Type B pancreatic cell (in vitro differentiated cells): ENCODE measurements at places on chromosomes 1 and 21. TPM values are rescaled to one million over a fixed set of nuclear protein-coding genes. Genes with fewer than 3 reads are reported as not detected.

GRCh38 chr1:246703581-246703980 is 20.6 kb upstream of the SCCPDH start:
- peak; percentile 32 for DNase-seq

SERPINC1 gene
- total RNA-seq, result 0.50 TPM in 1 of 2 replicates, not detected in the other

DNA sequence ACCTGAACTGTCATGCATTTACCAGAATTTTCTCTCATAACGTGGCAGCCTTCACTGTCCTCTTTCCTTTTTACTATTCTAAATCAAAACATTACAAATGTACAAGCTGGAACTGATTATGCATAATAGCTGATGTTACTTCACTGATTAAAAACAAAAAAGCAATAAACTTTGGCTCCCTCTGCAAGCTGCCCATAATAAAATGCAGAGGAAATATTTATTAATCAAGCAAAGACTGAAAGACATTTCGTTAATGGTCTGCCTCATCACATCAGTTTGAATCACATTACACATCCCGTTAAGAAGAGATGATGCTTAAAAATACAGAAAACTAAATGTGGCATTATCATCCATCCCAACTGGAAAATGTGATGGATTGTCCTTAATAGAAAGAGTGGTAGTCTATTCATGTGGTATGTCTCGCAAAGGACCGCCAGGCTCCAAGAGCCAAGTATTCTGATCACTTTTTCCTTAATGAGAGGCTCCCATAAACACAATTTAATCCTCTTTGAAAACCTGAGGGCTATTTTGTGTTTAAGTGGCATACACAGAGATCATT is 225.3 kb downstream of the RGS7 start:
- DNase-seq, result no peak

- no peak for DNase-seq
Measured at GRCh38 chr21:43020771-43021170, 46.4 kb downstream of the PKNOX1 start.

DNA sequence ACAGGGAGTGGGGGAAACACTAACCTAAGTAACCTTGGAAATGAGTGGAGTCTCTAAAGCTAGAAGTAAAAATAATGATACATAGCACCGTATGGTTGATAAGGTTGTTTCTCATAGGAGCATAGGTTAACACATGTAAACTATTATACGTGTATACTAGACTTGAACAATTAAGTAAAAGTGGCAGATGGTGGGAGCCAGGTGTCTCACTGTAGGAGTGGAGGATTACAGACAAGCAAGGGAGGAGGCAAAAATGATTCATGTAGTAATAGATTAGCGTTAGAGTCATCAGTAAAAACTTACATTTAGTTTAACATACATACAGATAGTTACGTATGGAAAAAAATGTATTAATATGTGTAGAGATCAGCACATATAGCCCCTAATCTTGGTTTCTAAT is 138.4 kb upstream of the DSCAM start:
- DNase-seq, result no peak

ICOSLG gene
- total RNA-seq, result 5.4 and 13.8 TPM in 2 replicates

- peak; percentile 62 for DNase-seq
Measured at GRCh38 chr1:47189844-47190508, at the start of gene PDZK1IP1. TSS of gene PDZK1IP1 (minus strand) at chr1:47190036. CDS start at chr1:47189932, 104 bp downstream.

DNA sequence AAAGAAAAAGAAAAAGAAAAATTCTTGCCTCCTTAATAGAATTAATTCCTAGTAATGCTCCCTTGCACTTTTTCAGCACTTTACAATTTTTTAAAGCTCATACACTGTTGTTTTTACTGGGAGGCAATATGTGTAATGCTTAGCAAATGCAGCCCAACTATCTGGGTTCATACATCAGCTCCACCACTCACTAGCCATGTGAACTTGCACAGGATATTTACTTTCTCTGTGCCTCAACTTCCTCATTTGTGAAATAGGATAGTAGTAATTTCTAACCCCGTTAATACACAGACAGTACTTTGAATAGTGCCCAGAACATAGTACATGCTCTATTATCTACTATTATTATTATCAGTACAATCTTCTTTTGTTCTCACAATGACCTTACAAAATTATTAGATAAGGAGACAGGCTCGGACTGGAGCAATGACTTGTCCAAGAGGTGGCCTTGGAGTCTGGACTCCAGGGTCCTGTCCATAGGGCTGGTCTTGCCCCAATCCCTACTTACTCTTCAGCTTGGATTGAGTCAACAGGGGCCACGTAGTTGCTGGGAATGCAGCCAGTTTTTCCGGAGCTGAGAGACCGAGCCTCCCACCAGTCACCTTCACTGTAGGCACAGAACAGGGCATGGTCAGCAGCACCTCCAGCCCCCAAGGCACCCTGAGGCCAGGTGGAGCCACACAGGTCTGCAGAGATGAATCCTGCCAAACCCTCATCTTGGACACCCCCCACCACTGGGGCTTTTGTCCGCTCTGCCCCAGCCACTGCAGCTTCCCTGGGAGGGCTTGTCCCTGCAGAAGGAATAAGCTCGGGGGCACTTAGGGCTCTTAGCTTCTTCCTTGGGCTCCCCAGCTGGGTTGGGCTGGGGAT is 13.7 kb downstream of the FGR start:
- no peak for DNase-seq

GRCh38 chr1:226886122-226886901 is 15.9 kb downstream of the PSEN2 start:
- DNase-seq, result no peak

GRCh38 chr1:177960939-177961622 is 8.8 kb downstream of the SEC16B start:
- DNase-seq, result no peak

- no peak for DNase-seq
Measured at GRCh38 chr1:84700070-84700469, 9.8 kb upstream of the SSX2IP start.

DNA sequence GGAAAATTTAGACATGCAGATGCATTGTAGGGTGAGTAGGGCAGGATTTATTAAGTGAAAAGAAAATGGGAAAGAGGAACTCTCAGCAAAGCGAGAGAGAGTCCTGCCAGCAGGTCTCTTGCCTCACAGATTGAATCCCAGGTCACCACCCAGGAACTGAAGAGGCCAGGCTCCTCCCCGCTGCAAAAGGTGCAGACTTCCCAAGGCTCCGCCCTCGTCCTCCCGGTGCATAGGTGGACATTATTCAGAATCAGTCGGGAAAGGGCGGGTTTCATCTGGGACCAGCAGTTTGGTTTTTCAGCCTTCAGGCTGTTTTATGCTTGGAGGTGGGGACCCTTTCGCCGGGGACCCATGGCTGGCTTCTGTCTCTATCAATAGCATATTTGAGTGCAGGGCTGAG is 41.6 kb upstream of the APP start:
- no peak for DNase-seq

DNA sequence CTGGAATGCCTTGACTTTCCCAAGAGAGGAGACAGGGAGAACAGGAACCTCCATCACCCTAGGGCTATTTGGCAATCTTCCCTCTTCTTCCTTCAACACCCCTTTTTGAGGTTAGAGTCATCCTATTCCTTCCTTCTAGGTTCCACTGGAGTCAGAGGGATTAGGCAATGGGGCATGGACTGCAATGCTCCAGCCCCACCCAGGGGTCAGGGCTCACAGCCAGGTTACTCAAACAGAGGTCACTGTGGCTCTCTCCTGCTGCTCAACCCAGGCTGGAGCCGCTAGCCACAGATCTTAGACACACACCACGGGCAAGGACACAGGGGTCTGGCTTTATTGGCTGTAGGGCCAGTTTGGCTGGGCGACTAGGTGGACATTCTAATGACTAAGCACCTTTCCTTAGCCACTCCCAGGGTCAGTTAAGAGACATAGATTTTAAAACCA is 145.5 kb upstream of the NRIP1 start:
- DNase-seq, result no peak

GRCh38 chr1:219906924-219907771 is 21.2 kb downstream of the SLC30A10 start:
- DNase-seq, result no peak

S100A1 gene
- total RNA-seq, result 0.97 TPM in 1 of 2 replicates, not detected in the other

ADAMTS4 gene
- total RNA-seq, result 0.10 and 2.5 TPM in 2 replicates

GRCh38 chr1:36910886-36911540 is 123.3 kb downstream of the GRIK3 start:
- DNase-seq, result peak; percentile 48

DNA sequence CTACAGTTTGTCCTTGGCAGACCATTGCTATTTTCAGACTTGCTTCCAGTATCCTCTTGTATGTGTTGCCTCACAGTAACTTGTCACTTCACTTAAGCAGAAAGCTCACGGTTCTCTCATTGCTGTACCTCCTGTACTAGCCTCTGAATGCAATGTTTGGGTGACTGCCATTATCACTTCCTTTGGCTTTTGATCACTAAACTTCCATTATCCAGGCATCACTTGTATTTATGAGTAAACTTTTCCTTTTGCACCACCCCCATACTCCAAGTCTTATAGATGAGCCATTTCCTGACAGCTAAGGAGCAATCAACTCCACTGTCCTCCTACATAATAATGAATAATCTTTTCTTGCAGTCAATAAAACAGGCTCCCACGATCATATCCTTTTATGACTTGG is 255.3 kb downstream of the PDE4B start:
- no peak for DNase-seq

GRCh38 chr1:101004061-101004460 is 21.5 kb downstream of the DPH5 start:
- DNase-seq, result no peak

ANP32E gene
- total RNA-seq, result 26.8 and 71.9 TPM in 2 replicates

HHIPL2 gene
- total RNA-seq, result 0.14 and 2.4 TPM in 2 replicates

DNA sequence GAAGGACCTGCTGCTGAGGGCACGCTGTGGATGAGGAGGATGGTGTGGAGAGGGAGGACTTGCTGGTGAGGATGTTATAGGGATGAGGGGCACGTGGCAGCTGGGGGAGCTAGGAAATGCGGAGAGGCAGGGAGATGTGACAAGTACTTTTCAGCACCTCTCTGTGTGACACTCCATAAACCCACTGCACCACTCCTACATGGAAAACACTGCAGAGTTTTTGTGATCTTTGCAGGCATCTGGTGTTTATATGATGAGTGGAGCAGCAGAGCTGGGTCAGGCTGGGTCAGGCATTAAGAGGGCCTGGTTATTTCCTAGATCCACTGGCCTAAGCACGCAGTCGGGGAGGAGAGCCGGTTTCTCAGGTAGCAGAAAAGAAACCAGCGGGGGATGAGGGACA is 167.3 kb upstream of the COA6 start:
- DNase-seq, result no peak

- DNase-seq, result no peak
Measured at GRCh38 chr1:30754684-30755171, 2.8 kb downstream of the LAPTM5 start.

DNA sequence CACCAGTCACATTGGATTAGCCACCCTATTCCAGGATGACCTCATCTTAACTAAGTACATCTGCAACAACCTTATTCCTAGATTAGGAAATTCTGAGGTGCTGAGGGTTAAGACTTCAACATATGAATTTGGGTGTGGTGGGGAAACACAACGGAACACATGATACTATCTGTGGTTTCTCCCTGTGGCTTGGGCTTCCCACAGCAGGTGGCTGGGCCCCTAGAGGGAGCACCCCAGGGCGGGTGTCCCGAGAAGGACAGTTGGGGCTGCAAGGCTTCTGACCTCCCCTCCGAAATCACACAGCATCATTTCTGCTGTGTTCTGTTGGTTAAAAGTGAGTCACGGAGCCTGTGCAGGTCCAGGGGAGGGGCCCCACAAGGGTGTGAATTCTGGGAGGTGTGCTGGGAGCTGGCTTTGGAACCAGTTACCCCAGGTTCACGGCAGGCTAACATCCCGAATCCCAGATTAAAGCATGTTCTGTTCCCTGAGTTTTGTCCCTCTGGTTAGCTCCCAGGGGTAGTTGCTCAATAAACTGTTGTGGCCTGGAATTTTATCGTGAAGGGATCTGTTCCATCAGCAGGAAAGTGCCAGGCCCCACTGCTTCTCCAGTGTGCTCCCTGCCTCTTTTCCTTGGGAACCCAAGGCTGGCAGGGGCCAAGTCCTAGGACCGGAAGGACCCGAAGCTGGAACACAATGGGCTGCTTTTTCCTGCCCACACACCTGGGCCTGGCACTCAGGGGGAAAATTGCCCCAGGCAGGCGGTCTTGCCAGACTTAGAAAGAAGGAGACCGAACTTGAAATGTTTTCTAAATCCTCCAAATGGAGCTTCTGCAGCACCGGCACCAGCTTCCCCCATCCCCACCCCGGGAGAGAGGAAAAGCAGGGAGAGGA is 154.0 kb upstream of the WNT4 start:
- DNase-seq, result no peak

DOP1B gene
- 26.5 and 29.9 TPM in 2 replicates for total RNA-seq

GRCh38 chr1:210645582-210646257 is 317.0 kb downstream of the HHAT start:
- DNase-seq, result no peak

DNA sequence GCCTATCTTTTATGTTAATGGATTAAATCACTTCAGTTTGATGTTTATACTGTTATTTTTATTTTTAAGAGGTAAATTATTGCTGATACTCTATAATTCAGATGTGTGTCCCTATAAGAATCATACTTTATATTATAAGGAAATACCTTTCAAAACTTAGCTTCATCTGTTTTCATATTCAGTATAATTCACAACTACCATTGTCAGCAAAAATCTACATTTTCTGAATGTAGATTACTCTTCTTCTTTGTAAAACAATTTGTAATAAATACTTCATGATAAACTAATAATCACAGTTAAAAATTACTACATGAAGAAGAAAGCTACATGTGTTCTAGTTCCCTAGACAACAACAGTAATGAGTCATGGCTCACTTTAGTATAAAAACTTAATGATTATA is 115.4 kb upstream of the SERTAD4 start:
- DNase-seq, result no peak
